Activated naive CD8-positive, alpha-beta T cell treated with anti-CD3 and anti-CD28 coated beads for 36 hours (primary cell): ENCODE measurements at places on chromosomes 4 and X. TPM values are rescaled to one million over a fixed set of nuclear protein-coding genes. Genes with fewer than 3 reads are reported as not detected.

Gene UVSSA
- total RNA-seq = 13.2 TPM

DNA sequence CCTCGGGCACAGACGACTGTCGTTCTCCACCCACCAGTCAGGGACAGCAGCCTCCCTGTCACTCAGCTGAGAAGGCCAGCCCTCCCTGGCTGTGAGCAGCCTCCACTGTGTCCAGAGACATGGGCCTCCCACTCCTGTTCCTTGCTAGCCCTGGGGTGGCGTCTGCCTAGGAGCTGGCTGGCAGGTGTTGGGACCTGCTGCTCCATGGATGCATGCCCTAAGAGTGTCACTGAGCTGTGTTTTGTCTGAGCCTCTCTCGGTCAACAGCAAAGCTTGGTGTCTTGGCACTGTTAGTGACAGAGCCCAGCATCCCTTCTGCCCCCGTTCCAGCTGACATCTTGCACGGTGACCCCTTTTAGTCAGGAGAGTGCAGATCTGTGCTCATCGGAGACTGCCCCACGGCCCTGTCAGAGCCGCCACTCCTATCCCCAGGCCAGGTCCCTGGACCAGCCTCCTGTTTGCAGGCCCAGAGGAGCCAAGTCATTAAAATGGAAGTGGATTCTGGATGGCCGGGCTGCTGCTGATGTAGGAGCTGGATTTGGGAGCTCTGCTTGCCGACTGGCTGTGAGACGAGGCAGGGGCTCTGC lies 7.9 kb upstream of the MSANTD1 start:
- no peak for DNase-seq

- no peak for DNase-seq
Observed at GRCh38 chr4:37471971-37472370, 214.2 kb downstream of the RELL1 start.

- DNase-seq = no peak
Observed at GRCh38 chr4:84389406-84389805, 109.7 kb downstream of the NKX6-1 start.
